ENCODE measurements at places on chromosomes 1 and 21. TPM values are rescaled to one million over a fixed set of nuclear protein-coding genes. Genes with fewer than 3 reads are reported as not detected.

The TBX19 gene
- total RNA-seq: 0.22 TPM

DNA sequence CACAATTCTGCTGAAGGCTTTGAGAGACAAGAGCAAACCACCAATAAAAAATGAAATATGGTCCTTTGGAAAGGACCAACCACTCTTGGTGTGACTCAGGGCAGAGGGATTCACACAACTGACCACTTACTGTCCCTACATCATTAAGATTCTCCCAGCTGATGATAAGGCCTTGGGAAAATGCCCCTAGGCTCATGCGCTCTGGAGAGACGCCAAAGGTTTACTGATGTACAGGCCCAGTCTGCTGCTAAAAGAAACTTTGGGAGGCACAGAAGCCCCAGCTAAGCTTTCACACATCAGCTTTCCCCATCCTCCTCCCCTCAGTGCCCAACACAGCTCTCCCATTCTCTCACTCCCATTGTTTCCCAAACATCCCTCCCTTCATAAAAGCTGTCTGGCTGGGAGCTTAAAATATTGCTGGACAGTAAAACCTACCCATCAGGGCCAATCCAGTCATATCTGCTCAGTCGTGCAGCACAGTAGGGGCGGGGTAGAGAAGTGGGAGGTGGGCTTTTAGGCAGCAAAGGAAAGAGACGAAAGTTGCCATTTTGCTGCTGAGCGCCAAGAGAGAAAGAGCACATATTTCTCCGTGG is at the start of gene GJA8:
GJA8 (plus strand) TSS at position 543 of the 593 bp plus-strand sequence. CDS start 5,161 bp downstream, outside the sequence.
- DNase-seq: no peak

- DNase-seq: peak; percentile 48
Measured at GRCh38 chr1:232844791-232845190, 39.6 kb downstream of the MAP10 start.

DNA sequence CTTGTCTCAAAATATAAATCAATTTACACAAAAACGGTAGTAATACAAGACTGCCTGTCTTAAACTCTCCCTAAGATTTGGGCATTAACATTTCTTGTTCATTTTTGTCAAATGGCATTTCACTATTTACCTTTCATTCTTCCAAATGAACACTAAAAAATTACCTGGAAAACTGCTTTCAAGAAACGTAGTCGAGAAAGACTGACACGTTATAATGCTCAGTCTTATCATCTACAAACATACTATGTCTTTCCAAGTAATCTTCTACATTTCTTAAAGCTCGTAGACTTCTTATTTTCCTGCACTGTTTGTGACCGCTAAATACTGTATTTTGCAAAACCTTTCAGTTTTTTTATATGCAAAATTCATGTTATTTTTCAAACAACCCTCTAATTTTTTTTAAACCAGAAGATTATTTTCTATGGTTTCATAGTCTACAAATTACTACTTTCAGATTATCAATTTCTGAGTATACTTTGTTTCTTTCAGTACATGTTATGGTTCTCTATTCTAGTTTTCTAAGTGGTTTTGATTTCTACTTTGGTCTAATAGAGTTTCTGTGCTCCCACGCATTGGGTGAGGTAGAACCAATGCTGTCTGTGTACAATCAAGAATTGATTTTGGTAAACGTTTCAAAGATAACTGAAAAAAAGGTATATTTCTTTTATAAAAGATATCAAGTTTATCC is 336.4 kb downstream of the SMYD3 start:
- DNase-seq: no peak

- no peak for DNase-seq
Measured at GRCh38 chr1:183622013-183622412, 13.6 kb downstream of the ARPC5 start.

DNA sequence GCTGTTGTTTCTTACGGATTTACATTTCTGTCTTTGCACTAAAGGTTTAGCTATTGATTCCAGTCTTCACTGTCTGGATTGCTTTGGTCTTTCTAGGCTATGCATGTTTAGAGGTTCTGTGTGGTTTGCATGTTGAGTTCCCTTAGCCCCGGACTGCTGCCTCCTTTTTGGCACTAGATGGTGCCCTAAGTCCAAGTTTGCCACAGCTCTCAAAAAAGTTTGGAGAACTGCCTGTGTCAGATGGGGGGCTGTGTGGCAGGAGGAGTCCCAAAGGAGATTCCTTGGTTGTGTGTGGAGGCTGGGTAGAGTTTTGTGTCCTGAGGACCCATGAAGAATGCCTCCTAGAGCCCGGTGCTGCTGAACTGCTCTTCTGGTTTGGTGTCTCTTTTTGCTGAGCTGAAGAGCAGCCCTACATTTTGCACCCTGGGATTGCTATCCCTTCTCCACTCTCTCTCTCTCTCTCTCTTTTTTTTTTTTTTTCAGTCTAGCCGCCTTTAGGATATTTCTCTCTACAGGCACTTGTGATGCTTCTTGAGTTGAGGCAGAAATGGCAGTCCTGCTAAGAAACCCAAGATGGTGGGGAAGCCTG is 74.4 kb downstream of the PTGS2 start:
- DNase-seq: peak; percentile 75

- no peak for DNase-seq
Measured at GRCh38 chr1:165068741-165069140, 287.8 kb downstream of the LMX1A start.

GRCh38 chr1:117925981-117926380 is 3.4 kb downstream of the GDAP2 start:
- no peak for DNase-seq
